Stimulated activated naive CD4-positive, alpha-beta T cell treated with Interleukin-2 at 50 U/mL for 16 hours (primary cell): ENCODE measurements at places on chromosomes 7 and 10.
A peak's percentile ranks its signal among the peaks of the same experiment; 100 is the strongest.

DNA sequence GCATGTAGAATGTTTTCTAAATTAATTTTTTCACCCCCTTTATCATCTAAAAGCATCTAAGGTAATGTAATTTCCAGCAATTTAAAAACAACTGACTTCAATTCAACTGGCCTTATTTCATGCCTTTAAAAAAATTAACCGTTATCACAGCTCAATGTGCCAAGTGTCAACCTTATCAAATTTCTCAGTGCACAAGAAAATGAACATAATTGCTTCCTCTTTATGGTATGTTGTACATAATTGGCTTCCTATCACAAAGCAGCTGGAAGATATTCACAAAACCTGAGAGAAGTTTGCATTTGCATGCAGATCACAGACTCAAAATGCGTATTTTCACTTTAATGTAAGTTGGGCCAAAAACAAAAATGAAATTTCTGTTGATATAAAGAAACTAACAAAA is 966.4 kb downstream of the GRM8 start:
- DNase-seq: no peak

- no peak for DNase-seq
Measured at GRCh38 chr7:104979167-104979841, 34.7 kb upstream of the KMT2E start.

- no peak for DNase-seq
Measured at GRCh38 chr7:99739699-99740572, 4.9 kb upstream of the CYP3A7 start.

DNA sequence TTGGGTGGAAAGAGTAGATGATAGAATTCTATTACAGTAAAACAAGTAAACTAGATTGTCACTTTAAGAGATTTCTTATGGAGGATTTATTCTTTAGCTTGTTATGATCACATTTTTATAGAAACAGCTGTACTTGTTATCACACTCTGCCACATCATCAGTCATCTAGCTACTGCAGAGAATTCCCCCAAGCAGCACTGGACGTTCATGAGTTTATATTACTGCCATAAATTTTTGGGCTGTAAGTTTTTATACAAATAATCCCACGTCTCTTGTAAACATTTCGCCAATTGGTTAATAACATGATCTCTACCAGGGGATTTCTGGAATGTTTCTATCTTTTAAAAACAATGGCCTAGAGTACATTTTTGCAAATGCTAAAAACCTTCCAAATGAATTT is 238.8 kb downstream of the POLR1F start:
- DNase-seq: no peak

- no peak for DNase-seq
Measured at GRCh38 chr10:113059371-113059780, 109.3 kb downstream of the TCF7L2 start.

- no peak for DNase-seq
Measured at GRCh38 chr7:98621573-98622482, 4.7 kb downstream of the NPTX2 start.

GRCh38 chr7:35657125-35657524 is 37.8 kb downstream of the HERPUD2 start:
- no peak for DNase-seq

- no peak for DNase-seq
Measured at GRCh38 chr10:102313221-102313896, 68.0 kb downstream of the GBF1 start.

- DNase-seq: peak; percentile 29
Measured at GRCh38 chr7:99407872-99408378, 472 bp downstream of the PDAP1 start.

- DNase-seq: no peak
Measured at GRCh38 chr10:101000915-101001658, 1.5 kb downstream of the LZTS2 start.
